ENCODE measurements at places on chromosomes 3 and 15.

DNA sequence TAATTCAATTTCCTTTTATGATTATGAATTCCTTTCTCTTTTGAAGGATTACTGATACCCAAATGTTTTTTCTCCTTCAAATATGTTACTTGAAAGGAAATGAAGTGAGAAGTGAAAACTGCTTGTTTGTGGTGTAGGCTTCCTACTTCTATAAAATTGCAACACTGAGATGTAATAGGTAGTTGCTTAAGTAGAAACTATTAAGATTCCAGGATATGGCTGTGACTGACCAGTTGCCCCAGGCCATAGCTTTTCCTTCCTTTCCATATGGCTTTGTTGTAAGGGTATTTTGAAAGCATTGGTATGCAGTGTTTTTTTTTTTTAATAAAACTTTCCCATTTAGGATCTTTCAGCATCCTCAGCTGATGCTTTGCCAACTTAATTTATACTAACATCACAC lies 28.5 kb downstream of the DNAJC13 start:
- DNase-seq, result no peak

- no peak for DNase-seq
Measured at GRCh38 chr3:43770426-43771103, 79.8 kb downstream of the ABHD5 start.

GRCh38 chr3:72191209-72191960 lies 406.4 kb upstream of the PROK2 start:
- DNase-seq, result no peak

- no peak for DNase-seq
Measured at GRCh38 chr3:58065700-58066167, 57.5 kb downstream of the FLNB start.

DNA sequence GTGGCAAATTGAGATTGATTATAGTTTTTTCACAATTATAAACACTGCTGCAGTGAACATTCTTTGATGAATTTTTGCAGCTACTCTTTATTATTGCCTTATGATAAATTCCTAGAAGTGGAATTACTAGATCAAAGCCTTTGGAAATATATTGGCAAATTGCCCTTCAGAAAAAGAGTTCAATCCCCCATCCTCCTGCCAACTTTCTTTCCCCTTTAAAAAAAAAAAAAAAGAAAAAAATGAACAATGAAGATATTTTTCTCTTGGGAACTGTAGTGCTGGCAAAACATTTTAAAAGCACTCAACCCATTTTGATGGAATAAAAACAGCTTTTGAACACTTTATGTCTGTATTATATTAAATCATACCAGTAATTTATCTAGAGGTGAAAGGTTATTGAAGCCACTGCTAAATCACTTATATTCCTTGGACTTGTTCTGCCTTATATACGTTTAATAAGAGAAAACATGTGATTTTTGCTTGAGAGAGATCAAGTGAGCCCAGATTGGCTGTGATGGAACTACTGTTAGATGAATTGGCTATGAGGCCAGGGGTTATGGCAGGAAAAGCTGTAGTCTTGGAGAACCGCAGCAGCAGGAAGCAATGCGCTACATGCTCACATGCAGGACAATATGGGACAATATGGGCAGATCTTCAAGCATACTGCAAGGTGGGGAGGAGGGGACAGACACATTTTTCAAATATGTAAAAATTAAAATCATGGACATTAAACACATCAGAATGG lies 212.8 kb upstream of the C2CD4B start:
- no peak for DNase-seq
